ENCODE measurements at places on chromosomes 7 and 10. TPM values are rescaled to one million over a fixed set of nuclear protein-coding genes. Genes with fewer than 3 reads are reported as not detected.

STEAP1 gene
- total RNA-seq, result 0.50 TPM

C10orf143 gene
- 3.1 TPM for total RNA-seq

CALHM1 gene
- total RNA-seq, result not detected

LRRC18 gene
- not detected for total RNA-seq

ADRA2A gene
- total RNA-seq, result not detected

PNLIPRP1 gene
- total RNA-seq, result not detected

PTPRN2 gene
- 1.1 TPM for total RNA-seq

CPEB3 gene
- 1.9 TPM for total RNA-seq

OR6V1 gene
- not detected for total RNA-seq

AGR3 gene
- total RNA-seq, result not detected

C10orf53 gene
- 0.16 TPM for total RNA-seq

ZNF485 gene
- 6.5 TPM for total RNA-seq

Measured in activated T-helper 2 cell treated with anti-CD3 and anti-CD28 coated beads, Interferon-gamma antibody, Interleukin-2, Interleukin-4, amounts not matched to agents 10 μg/mL and 5 μg/mL and 100 μg/mL, durations not matched to agents 14 hours and 24 hours and 36 hours (primary cell).